Activated CD4-positive, alpha-beta T cell treated with anti-CD3 and anti-CD28 coated beads, Interleukin-2, Interleukin-6, amounts not matched to agents 100 ng/mL and 50 ng/mL, durations not matched to agents 16 hours and 8 hours (primary cell): ENCODE measurements at places on chromosomes 13 and 19.

GRCh38 chr13:46846726-46847125 is 49.8 kb upstream of the ESD start:
- DNase-seq: no peak

DNA sequence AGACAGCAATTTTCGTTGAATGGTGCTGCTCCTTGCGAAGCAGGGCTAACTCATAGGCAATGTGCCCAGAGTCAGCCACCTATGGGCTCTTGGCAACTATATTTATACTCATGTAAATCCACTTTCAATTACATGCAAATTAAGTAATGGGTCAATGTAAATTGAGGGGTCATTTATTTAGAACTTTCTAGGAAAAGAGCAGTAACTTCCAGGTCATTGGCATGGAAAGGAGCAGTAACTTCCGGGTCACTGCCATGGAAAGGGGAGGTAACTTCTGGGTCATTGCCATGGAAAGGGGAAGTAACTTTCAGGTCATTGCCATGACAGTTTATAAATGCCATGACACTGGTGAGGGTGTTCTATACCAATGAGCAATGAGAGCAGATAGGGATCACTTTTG is 11.6 kb downstream of the KLK4 start:
- no peak for DNase-seq

- DNase-seq: no peak
Measured at GRCh38 chr19:947090-947706, 21.4 kb downstream of the ARID3A start.

DNA sequence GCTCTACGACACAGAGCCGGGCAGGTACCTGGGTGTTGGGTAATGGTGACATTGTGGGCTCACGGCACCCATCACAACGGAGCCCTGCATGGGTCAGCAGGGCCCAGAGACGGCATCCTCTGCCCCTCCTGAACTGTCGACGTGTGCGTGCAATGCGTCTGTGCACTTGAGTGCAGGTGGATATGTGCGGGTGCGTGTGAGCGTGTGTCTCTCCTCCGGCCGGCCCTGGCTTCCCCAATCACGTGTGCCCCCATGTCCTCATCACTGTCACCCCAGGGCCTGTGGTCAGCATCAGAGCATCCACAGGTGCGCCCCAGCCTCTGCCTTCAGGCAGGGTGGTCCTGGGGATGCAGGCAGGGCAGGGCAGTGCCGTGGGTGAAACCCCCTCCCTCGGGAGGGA is 37.2 kb upstream of the TPM4 start:
- DNase-seq: no peak

DNA sequence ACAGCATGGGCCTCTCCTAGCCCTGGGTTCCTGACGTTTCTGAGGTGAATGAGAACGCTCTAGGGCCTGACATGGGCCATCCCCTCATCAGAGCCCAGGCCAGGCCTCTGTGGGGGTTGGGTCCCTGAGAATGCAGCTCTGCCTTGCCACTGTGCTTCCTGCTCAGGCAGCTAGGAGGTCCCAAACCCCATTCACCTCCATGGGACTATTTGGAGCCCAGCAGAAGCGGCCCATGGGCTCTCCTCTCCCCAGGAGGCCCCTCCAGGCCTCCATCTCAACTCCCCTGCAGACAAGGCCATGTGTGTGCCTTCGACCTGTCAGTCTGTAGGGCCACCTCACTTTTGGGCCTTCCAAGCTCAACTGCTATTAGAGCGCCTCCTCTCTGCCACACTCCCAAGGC is 36.9 kb downstream of the ELL start:
- no peak for DNase-seq
